ENCODE measurements at places on chromosomes 12 and 14.

DNA sequence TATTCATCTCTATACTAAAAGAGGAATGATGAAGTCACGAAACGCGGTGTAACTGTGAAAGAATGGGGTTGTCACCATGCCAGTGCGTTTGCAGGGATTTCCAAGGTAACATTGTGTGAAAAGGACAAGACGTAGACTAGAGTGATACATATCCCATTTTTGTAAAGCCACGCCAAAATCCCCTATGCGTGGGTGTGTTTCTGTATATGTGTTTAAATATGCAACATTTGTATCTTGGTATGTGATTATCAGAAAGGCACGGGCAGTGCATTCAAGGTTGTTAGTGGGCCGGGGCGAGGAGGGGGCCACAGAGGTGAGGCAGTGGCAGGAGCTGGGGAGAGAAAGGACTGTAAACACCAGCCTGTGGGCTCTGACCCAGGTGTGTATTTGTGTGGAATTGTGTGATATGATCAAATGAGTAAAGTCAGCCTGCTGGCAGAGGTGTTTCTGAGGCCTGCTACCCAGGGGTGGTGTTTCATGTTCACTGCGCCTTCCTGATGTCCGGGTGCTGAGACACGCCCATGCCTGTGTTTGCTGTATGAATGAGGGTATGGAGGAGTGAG is 137.8 kb downstream of the ADGRD1 start:
- DNase-seq, result no peak

- no peak for DNase-seq
These were observed 34.6 kb downstream of the LTBP2 start for GRCh38 chr14:74577247-74577947.

- DNase-seq, result no peak
These were observed 22.3 kb upstream of the CTDSP2 start for GRCh38 chr12:57868851-57869268.

DNA sequence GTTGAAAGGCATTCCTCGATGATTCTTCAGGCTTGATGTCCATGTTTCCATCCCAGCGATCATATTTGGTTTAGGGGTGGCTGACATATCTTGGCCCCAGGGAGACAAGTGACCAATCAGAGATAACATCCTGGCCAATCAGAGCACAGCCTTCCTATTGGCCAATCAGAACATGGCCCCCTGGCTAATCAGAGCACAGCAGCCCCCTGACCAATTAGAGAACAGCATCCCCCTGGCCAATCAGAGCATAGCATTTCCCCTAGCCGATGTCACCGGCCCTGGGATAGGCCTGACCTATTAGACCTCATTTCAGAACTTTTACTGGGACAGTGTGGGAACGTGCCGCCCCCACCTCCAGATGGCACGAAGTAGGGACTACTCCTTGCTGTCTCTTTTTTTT is 182.2 kb downstream of the AACS start:
- DNase-seq, result no peak

DNA sequence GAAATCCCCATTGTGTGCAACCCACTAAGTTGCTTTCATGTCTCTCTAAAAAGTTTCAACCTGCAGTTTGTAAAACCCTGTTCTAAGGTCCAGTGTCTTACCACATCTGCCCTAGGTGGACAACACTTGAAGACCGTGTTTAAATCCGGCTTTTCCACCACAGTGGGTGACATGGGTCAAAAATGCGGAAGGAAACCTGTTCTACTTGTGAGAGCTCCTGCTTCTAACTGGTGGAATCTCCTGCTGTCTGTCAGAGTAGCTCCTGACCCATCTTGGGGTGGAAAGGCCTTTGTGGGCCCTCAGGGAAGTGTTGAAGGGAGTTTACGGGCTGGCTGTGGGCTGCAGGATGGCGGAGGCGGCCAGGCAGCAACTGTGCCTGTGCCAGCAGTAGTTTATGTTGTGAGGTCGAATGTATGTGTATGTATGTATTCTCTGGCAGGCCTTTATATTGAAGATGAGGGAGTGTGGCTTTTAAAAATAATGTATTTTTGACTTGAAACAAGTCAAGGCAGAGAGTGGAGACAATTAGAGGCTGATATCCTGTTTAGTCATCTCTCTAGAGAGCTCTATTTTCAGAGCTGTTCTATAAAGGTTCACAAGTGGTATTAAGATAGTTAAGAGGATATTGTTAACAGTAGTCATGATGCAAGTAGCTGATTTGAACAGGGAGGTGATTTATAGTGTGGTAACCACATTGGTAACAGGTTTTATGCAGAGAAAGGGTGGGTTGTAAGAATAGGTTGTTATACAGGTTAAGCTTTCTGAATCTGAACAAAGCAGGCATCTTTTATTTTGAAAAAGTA is 67.0 kb downstream of the PRKCH start:
- peak; percentile 31 for DNase-seq

GRCh38 chr12:15562263-15562662 is 226.9 kb downstream of the EPS8 start:
- DNase-seq, result peak; percentile 20

- DNase-seq, result no peak
These were observed at the start of gene OR4Q3 for GRCh38 chr14:19743256-19743655. TSS of gene OR4Q3 (plus strand) at chr14:19743571.

DNA sequence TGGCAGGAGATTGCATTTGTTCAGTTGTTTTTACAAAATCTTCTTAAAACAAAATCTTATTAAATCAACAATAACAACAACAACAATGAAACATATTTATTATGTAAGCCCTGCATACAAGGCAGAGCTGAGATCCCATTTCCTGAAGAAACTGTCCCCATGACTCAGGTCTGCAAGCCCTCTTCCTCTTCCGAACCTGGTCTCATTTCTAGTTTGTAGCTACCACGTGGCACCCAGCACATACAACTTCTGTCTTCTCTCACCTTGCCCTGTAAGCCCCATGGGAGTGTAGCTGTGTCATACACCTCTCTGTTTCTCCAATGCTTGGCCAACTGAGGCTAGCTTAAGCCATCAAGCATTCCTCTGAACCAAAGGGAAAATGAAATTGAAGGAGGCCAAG is 106.4 kb downstream of the SLC8A3 start:
- no peak for DNase-seq

GRCh38 chr12:6745741-6746525 is 7.0 kb downstream of the MLF2 start:
- peak; percentile 57 for DNase-seq

Measured in T-cell (primary cell).